NCI-H524 treated with DMSO at 0.1 percent for 48 hours (cell line): ENCODE measurements at places on chromosomes 13 and 19.

- DNase-seq: no peak
Observed at GRCh38 chr13:109759609-109760008, 26.8 kb downstream of the IRS2 start.

DNA sequence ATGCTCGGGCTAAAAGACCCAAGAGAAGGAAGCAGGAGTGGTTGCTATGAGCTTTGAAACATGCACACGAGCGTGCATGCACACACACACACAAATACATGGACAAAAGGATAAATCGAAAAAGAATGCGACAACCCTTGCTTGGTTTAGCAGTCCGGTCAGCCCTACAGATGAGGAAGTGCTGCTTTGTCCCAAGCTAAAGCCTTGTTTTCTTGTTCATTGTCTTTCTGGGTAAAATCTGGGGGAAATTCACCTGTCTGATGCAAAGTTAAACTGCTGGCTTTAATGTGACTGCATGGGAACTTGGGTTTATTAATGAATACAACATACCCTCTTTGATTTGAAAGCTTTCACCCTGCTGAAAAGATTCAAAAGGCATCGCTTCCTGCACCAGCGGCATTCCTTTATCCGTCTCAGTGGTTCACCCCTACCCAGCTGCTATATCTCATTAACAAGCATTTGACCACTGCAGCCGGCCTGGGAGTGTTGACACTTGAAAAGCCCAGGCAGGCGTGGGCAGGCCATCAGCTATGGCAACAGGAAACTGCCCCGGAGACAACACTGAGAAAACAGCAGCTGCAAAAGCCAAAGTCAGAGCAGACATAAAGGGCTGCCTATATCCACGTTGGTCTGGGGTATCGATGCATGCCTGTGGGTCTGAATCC is 301.7 kb downstream of the NDFIP2 start:
- no peak for DNase-seq

- no peak for DNase-seq
Observed at GRCh38 chr19:33146209-33146608, 14.3 kb downstream of the WDR88 start.

- no peak for DNase-seq
Observed at GRCh38 chr19:40705362-40705651, 11.4 kb downstream of the COQ8B start.

- no peak for DNase-seq
Observed at GRCh38 chr13:31105020-31105795, 56.5 kb downstream of the HSPH1 start.

- DNase-seq: no peak
Observed at GRCh38 chr19:2582984-2583956, 107.3 kb downstream of the GADD45B start.

DNA sequence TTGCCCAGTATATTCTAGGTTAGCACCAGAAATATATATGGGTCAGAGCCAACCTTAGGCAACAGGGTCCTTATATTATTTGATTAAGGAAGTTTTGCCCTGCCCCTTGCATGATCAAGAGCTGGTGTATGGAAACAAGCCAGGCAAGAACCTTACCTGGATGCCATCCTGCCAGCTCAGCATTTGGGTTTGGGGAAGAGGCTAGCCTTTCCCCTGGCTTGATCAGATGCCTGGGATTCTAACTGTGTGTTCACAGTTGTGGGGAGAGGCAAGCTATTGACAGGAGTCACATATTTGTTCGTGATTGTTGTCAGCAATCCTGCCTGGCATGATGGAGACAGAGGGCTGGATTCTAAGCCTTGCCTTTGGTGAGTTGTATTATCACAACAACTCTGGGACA is 260.0 kb upstream of the DACH1 start:
- DNase-seq: no peak

GRCh38 chr13:78862446-78862845 is 203.5 kb upstream of the OBI1 start:
- DNase-seq: no peak

DNA sequence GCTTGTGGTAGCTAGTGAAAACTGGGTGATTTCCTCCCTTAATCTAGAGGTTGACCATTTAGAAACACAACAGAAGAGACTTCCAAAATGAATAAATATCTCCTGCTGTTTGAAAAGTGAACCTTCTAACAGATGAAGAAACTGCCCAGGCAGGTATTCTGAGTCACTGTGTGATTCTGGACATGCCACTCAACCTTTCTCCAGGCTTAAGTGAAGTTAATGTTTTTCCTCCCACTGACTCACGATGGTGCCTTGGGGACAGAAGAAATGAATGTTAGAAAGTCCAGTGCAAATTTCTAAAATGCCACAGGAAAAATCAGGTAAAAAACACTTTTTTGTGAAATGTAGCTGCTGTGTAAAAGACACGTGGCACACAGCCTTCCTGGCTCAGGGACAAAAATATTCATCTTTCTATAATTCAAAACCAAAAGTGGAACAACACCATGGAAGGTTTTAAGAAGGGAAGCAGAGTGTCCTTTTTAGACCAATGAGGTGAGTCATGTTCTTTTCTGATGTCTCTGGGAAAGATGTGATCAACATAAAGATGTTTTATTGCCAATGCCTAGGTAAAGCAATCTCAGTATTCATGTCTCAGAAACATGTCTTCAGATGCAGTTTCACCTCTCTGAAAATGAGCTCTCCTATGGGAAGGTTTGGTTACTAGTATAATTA is 9.1 kb downstream of the UBE2L5 start:
- DNase-seq: no peak

DNA sequence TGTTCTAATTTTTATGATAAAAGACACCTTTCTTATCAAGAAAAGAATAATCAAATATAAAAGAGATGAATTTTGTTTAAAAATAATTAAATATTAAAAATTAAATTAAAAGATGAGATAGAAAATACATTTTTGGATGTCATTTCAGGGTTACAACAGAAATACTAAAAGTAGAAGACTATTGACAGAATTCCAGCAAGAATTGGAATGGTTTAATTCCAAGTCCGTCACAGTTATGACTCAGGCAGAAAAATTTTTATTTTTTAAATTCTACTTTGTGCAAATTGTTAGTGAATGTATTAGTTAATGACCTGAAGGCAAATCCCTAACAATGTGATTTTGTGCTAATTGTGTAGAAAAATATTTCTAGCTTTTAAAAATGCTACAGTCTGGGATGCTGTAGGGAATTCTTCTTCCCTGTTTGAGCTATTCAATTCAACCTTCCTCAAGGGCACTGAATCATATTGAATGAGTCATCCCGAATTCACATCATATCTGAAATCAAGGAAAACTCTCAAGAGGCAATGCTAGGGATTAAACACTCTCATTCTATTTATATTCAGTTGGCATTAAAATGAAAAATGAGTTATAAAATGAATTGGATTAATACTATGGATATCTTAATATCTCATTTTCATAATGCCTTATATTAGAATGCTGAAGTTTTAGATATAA is 633.5 kb upstream of the ATXN8OS start:
- no peak for DNase-seq

- no peak for DNase-seq
Observed at GRCh38 chr13:23434491-23434890, 989 bp upstream of the SACS start.

- no peak for DNase-seq
Observed at GRCh38 chr13:110677731-110678545, 28.0 kb downstream of the CARS2 start.

GRCh38 chr13:61797397-61797796 is 381.7 kb upstream of the PCDH20 start:
- no peak for DNase-seq

- no peak for DNase-seq
Observed at GRCh38 chr13:34376483-34376882, 558.5 kb downstream of the RFC3 start.

DNA sequence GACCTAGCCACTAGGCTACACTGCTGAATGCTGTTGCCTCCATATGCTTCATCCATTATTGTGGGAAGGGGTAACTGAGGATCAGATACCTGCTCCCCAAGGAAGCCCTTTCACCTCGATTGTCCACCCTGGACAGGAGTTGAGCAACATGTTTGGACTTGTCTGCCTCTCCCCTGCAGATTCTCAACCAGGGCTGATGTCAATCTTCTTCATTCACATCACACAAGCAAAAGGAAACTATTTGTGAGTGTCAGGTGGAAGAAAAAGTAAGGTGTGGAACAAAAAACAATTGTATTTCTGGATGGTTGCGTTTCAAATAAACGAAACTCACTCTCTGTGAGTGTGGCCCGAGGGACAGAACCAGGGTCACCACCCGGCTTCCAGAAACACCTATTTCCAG is 29.5 kb upstream of the MUC16 start:
- DNase-seq: no peak

- no peak for DNase-seq
Observed at GRCh38 chr19:28615966-28616365, 597.0 kb downstream of the UQCRFS1 start.

- no peak for DNase-seq
Observed at GRCh38 chr19:30083125-30083681, 141.2 kb downstream of the URI1 start.

DNA sequence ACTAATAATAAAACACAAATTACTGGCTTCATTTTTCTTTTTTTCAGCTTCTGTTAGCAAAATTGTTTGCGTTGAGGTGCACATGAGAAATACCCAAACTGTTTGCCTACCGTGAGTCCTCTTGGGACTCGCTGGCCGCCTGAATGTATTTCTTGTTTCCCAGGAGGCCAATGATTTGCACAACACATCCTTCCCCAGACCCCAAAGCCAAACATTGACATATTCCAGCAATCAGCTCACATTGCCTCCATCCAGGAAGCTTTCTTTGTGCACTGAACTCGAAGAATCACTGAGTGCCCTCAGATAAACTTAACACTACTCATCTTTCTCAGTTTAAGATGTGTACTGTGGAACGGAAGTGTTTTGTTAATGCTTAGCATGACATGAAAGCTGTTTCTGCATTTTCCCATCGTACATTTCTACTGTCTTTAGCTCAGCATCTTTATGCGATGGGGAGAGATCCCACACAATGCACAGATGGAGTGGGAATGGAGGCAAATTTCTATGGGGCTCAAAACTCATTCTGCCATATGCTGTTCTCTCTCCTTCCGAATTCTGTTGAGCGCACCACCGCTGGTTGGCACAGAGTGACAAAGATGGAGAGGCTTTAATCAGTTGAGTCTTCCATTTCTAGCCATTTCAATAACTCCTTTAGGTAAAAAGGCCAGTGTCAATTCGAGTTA is 399.5 kb downstream of the RFC3 start:
- DNase-seq: no peak

- no peak for DNase-seq
Observed at GRCh38 chr13:100714478-100714877, 39.9 kb upstream of the TMTC4 start.

- no peak for DNase-seq
Observed at GRCh38 chr19:8056533-8056932, 4.0 kb downstream of the CCL25 start.

DNA sequence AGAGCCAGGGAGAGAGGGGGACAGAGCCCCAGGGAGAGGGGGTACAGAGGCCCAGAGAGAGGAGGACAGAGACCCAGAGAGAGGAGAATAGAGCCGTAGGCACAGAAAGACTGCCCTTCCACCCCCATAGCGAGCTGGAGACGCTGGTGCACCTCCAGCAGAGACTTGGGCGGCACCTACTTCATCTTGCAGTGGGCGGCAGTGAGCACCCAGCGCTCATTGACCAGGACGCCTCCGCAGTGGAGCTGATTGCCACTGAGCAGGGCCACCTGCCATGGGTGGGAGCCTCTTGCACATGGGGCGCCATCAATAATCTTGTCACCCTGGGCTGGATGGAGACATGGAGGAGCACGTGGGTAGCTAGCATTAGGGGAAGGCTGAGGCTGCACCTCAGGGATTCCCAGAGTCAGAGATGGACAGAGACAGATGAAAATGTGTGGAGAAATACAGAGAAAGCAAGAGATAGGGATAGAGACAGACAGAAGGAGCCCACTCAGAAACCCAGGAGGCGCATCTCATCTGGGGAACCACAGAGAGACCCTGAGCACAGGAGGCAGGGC is 2.0 kb downstream of the KLK7 start:
- no peak for DNase-seq

DNA sequence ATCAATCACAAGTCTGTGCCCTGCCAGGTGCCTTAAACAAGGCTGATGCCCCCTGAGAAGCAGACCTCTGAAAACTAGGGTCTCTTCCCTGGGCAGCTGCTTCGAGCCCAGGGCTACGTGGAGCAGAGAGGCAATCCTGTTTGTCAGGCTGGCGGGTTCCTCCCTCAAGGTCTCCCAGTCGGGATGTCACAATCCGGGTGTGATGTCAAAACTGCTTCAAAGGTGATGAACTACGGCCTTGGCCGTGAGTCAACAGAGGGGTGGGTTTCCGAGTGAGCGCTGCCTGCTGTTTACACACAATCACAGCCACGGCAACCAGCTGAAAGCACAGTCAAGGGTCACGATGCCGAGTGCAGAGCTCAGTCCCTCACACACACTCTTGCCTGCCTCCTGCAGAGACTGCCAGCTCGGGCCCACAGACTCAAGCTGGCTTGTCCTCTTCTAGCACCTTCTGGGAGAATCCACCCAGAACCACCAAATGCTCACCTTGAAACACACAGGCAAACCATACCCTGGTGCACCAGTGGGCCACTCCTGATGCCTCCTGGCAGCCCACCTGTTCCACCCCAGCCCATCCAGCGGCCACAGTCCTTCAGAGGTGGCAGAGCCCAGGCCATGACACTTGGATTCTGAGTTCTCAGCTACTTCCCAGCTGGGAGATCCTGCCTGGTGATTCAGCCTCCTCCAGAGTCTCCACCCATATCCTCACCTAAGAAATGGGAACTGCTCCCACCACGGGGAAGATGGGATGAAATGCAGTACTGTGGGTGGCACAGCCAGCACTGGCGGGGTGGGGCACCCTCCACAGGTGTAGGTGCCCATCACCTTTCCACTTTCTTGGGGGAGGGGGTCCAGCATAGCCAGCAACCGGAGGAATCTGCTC is 6.8 kb downstream of the ELL start:
- DNase-seq: no peak

DNA sequence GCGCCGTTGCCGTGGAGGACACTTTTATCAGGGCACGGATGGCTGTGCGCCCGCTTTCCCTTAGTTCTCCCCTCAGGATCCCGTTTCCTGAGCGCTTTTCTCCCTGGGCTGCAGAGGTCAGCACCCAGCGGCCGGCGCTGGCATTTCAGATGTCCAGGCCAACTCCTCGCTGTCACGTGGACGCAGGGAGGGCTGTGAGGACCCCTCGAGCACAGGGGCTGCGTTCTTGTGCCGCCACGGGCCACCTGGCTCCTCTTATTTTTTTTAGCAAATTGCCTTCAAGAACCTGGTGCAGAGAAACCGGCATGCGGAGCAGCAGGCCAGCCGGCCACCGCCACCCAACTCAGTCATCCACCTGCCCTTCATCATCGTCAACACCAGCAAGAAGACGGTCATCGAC is 22.3 kb downstream of the ATP4B start:
- no peak for DNase-seq

- no peak for DNase-seq
Observed at GRCh38 chr19:10929402-10929794, 787 bp downstream of the TIMM29 start.
